ENCODE measurements at places on chromosomes 3 and 15. TPM values are rescaled to one million over a fixed set of nuclear protein-coding genes. Genes with fewer than 3 reads are reported as not detected.

DNA sequence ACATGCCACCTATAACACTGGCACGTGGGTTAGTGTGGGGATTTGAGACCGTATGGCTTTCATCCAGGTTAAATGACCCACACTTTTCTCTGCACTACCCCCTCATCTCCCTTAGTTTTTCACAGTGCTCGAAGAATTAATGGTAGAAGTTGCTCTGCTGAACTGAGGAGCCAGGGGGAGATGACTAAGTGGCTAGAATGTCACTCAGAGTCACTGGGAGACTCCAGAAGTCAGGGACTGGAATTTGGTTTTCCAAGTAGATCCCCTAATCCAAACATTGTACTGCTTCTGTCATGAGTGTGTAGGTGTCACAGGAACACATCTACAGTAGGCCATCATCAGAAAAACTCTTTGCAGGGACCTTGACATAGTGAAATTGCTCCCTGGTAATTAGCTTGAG, 181.0 kb upstream of the RASGRP1 start:
- no peaks in the 10 kb centered on the region for H3K4me1 ChIP-seq
- H3K4me3 ChIP-seq = no peak overlapping the region
- H3K36me3 ChIP-seq = no peaks in the 10 kb centered on the region

GRCh38 chr3:62670351-62670750, 204.9 kb downstream of the CADPS start:
- no peaks in the 10 kb centered on the region for H3K4me1 ChIP-seq
- no peaks in the 10 kb centered on the region for H3K27me3 ChIP-seq
- no peak overlapping the region for H3K4me3 ChIP-seq
- no peaks in the 10 kb centered on the region for H3K36me3 ChIP-seq
- no peak overlapping the region for H3K27ac ChIP-seq

GRCh38 chr15:43211224-43211735, 9.5 kb downstream of the EPB42 start:
- H3K36me3 ChIP-seq = no peaks in the 10 kb centered on the region
- DNase-seq = no peak
- H3K4me3 ChIP-seq = no peak overlapping the region

DNA sequence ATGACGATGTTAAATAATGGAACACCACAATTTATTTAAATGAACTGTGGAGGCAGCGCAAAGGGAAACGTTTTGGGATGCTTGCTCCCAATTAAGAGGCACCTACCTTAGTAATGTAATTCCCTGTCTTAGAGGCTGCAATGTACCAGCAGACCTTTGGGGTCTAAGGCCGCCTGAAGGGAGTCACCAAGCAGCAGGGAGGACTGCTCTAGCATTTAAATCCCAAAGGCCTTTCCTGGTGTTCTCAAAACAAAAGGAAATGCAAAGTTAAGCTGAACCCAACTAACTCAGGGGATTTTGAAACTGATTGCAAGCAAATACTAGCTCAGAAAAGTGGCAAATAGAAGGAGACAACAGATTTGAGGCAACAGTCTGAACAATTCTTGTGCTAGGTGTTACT, 510.8 kb downstream of the GABRG3 start:
- no peak overlapping the region for H3K27ac ChIP-seq
- no peak for DNase-seq
- no peaks in the 10 kb centered on the region for H3K4me1 ChIP-seq
- no peaks in the 10 kb centered on the region for H3K36me3 ChIP-seq
- H3K27me3 ChIP-seq = no peaks in the 10 kb centered on the region

DNA sequence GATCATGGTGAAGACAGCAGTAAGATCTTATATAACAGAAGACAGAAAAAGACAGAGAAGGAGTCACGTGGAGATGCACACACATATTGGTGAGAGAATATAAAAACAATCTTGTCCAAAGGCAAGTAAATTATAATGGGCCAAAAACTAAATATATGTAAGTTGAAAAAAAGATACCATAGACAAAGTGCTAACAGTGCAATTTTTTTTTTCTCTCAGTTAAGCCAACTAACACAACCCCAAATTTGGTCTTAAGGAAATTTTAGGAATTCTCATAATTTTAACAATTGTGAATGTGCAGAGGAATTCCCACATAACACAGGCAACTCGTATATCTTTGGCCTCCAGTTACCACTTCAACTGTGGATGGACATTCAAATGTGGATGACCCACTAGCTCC, 432.2 kb downstream of the SOX2 start:
- H3K4me1 ChIP-seq = no peaks in the 10 kb centered on the region
- H3K27me3 ChIP-seq = no peaks in the 10 kb centered on the region
- H3K27ac ChIP-seq = no peak overlapping the region
- DNase-seq = no peak
- H3K4me3 ChIP-seq = no peak overlapping the region

Gene CFAP100
- not detected for total RNA-seq

Gene AVEN
- total RNA-seq = 10.0 TPM

GRCh38 chr15:46174122-46174521, 539.3 kb downstream of the SQOR start:
- no peaks in the 10 kb centered on the region for H3K27me3 ChIP-seq
- no peak overlapping the region for H3K4me3 ChIP-seq
- H3K4me1 ChIP-seq = peaks cover 4% of the 10 kb centered on the region
- no peaks in the 10 kb centered on the region for H3K36me3 ChIP-seq
- no peak overlapping the region for H3K27ac ChIP-seq
